GM06990 (cell line): ENCODE measurements at places on chromosomes 13 and 19.
A peak's percentile ranks its signal among the peaks of the same experiment; 100 is the strongest.

DNA sequence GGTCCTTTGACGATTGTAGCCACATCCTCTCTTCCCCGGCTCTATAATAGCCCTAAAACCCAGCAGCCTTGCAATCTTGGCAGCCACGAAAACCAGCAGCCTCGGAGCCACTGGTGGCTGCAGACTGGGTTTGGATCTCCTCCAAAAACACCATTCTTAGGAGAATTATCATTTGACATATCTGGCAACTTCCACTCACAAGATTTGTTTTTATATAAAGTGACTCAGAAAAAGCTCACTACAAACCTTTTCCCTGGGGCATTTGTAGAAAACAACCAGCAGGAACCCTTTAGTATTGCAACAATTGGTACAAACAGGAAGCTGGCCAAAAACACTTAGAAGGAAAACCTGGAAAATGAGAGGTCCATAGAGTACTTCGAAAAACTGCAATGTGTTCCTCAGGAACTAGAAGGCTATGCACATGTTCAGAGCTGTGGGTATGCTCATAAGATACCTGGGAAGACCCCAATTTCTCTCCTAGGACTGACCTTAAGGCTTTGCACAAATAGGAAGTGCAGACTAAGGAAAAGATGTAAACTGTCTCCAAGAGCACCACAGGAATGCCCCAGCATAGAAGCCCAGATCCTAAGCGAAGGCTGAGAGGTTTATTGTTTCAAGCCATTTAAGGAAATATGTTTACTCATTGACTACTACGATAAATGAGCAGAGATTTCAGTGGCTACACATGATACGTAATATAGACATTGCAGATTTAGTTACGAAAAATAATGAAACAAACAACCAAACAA is 71.2 kb downstream of the MYO16 start:
- no peak for DNase-seq

DNA sequence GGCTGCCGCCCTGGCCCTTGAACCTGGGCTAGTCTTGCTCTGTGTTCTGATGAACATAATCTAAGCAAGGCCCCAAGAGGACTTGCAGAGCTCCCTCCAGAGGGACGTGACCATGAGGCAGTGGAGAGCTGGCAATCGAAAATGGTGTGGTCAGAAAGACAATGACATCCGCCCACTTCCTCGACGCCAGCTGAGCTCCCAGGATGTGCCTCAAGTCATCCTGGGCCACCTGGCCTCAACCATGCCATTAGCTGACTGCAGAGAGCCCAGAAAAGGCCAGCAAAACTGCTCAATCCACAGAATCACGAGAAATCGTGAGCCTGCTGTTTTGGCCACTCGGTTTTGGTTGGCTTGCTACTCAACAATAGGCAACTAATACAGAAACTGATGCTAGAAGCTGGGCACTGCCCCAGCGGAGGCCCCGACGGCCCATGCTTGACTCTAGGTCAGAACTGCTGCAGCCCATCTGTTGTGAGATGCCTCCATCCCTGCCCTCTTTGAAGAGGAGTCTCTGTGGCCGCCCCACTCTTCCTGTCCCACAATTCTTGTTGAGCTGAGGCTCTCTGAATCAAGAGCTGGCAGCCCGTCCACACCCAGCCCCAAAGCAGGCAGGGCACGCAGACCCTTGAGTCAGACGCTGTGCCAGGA is 53.3 kb downstream of the STK24 start:
- peak; percentile 65 for DNase-seq

DNA sequence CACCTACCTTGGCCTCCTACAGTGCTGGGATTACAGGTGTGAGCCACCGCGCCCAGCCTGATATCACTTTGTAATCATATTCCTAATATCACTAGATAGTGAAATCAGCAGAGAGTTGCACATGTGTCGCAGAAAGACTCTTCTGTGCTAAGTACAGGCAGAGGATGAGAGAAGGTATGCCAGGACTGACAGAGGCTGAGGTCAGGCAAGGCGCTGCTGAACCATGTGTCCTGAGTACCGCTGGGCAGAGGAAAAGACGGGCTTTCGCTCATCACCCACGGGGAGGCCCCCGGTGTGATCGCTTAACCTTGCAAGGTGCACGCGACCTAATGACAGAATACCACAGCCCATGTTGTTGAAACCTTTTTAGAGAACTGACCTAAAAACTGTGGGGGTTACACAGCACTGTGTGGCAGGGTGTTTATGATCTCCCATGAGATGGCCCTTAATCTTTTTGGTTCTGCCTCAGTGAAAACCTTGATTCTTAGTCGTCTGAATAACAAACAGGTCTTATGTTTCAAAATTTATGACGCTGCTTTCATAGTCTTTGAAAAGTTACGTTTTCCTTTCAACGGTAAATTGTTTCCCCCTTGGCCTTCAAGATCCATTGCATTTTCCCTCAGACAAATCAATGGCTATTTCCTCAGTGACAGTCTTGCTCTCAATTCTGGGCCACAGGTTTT is 12.2 kb downstream of the GJA3 start:
- no peak for DNase-seq

- no peak for DNase-seq
Measured at GRCh38 chr13:105543742-105544141, 991.7 kb downstream of the EFNB2 start.

DNA sequence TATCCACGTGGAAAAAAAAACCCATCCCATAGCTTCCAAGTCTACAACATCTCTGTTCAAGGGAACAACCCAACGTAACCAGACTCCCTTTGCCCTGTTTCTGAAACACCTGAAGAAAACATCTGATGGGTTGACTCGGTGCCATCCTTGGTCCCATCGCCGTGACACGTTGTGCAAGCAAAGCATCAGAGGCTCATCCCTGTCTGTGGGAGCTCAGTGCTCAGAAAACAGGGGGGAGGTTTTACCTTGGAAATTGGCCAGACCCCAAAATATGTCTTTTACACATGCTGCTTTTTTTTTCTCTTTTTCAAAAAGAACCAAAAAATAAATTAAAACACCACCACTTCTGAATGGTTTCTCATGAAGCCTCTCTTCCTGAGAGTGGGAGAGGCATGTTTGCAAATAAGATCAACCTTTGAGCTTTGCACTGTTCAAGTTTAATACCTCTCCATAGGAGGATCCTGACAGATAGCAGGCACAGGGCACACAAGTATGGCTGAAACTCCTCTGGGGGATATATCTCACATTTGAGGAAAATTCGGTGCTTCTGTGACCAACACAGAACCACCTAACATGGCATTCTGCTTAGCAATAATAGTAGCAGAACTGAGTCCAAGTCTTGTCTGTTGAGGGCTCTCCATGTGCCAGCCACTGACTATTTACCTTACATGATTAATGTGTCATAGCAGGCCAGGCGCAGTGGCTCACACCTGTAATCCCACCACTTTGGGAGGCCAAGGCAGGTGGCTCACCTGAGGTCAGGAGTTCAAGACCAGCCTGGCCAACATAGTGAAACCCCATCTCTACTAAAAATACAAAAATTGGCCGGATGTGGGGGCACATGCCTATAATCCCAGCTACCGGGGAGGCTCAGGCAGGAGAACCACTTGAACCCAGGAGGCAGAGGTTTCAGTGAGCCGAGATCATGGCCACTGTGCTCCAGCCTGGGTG is 7.0 kb upstream of the PVR start:
- DNase-seq, result no peak

DNA sequence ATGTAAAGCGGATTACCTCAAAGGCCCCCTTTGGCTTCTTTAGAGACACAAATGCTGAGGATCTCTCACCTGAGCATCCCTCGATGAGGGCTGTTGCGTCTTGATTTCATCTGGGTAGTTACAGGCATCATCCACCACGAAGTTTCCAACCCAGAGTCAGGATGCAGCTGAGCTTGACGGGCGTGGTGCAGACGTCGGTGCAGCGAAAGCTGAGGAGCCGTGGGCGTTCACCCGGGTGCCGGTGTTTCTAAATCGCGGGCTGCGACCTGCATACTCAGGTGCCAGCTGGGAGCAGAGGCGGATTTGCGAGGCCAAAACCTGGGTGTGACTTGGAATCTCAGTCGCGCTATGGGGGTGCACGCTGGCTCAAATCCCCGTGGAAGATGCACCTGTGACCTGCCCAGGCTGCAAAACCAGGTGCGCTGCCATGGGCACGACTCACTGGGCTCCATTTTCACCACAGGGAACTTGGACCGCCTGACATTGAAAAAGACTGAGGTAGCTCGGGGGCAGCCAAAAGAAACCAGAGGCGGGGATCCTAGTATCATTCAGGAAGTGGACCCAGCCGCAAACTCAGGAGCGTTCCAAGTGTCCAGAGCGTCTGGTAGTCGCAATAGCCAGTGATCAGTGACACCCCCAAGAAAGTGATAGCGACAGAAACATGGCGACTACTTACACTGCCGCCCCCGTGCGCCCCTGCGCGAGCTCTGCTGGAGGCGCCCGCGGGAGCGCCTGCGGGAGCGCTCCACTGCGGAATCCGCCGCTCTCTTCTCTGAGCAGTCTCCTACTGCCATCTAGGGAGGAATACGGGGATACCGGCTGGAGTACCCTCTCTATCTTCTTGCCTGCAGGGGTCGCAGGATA is 36.4 kb upstream of the IGFL4 start:
- peak; percentile 39 for DNase-seq

DNA sequence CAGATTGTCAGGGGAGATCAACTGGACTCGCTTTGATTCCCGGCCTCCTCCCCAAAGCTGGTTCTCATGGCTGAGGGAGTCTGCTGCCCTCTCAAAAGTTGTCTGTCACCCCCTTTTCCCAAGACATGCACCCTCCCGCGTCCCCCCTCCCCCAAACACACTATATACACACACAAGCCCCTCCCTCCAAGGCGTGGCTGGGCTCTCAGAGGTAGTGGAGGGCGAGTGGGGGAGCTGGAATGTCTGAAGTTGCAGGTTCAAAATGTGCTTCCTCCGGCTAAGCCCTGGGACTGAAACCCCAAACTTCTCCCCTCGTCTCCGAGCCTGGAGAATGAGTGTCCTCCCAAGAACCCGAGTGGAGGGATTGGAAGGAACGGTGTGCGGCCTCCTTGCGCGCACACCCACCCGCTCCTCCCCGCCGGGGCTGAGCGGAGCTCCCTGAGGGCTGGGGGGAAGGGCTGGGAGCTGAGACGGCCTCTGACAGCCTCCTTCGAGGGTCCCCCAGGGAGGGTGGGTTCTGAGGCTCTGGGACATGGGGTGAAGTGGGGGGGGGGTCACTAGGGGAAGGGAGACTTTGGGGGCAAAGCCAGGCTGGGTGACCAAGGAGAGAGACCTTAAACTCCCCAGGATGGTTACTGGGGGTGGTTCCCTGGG is 9.9 kb upstream of the MEIS3 start:
- no peak for DNase-seq

DNA sequence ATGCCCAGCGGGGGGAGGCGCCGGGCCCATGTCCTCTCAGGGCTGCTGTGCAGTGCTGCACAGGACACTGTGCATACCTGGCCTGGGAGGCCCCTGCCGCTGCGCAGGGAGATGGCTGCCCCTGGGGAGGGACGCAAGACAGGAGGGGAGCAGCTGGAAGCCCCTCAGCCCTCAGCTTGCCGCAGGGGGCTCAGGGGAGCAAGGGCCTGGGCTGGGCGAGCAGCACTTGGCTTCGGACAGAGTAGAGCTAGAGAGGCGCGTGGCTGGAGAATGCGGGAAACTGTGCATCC is 10.9 kb downstream of the CHERP start:
- no peak for DNase-seq

- no peak for DNase-seq
Measured at GRCh38 chr13:51329606-51330005, 9.9 kb upstream of the SERPINE3 start.

DNA sequence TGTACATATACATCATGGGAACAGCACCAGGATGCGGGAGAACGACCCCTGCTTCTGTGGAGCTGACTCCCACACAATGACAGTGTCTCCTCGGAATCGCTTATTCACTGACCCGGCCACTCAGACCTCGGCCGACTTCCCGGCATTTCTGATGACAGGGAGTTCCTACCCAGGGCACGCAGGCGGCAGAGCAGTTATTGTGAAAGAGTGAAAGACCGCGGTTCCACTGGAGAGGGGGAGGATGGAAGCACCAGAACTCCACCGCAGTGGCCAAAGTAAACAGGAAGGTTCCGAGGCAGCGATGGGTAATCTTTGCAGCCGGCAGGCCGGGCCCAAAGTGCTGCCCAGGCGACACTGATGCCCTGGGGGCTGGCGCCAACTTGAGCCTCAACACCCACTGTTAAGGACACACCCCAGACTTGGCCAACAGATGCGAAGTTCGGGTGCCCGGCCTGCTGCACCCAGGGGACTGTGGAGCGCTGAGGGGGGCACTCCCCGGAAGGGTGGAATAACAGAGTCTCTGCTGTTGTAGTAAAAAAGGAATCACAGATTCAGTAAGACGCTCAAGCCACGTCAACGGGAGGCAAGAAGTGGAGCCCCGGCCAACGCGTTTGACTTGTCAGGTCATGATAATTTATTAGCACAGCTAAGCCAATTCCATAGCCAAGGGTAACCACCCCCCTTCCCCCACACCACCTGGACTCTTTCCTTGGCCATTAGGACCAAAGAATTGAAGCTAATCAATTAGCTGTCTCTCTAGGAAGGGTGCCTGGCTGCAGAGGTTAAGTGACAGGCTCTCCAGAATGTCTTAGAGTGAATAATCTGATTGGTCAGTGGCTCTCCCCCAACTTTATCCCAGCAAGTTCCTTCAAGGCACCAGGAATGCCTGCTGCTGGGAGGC is 5.8 kb downstream of the MLLT1 start:
- no peak for DNase-seq

DNA sequence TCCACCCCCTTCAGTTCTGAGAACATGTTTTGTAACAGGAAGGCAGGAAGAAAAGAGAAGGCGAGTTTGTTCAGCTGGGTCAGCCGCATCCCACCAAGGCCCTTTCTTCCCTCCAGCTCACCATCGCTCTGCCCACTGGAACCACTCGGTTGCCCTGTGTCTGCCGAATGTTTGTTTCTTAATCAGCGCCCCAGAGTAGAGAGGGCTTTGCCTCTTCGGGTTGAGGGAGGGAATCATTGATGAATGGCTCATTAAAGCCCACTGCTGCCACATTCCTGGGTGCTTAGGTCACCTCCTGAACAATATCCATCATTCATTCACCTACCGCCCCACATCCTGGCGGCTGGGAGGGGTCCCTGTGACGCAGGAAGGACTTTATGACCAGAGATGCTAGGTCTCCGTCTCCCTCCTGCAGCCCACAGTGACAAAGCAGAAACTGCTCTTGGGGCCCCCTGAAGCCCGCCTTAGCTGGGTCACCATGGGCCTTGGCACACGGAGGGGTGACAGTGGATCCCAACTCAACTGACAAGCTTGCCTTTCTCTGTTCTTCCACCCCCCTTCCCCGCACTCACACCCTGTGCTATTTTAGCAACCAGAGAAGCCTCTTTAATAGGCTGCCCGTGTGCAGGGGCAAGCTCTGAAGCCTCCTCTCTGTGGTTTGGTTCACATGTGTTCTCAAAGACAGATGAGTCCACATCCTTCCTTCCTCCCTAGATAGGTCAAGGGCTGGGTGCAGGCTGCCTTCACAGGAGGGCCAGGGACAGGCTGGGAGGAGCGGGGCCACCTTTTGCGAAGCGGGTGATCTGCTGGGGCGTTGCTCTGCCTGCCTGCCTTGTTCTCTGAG is 46.2 kb downstream of the ACTN4 start:
- no peak for DNase-seq

DNA sequence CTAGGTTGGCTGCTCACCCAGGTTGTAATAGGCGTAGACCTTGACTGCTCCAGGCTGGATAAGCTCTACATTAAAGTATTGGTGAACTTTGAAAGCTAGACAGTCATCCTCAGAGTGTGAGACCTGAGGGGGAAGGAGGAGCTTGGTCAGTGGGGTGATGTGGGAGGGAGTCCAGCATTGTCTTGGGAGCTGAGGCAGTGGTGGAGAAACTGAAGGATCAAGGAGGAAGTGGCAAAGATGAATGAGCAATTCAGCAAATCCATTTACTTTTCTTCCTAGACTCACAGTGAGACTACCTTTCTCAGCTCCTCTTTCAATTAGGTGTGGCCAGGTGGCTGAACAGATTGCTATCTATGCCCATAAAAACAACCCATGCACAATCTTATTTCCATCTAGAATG is 10.2 kb upstream of the TNFSF14 start:
- no peak for DNase-seq

GRCh38 chr19:6971366-6971765 is 49.9 kb downstream of the MBD3L2B start:
- DNase-seq, result no peak
